ENCODE measurements at places on chromosomes 3 and 15. TPM values are rescaled to one million over a fixed set of nuclear protein-coding genes. Genes with fewer than 3 reads are reported as not detected.

GRCh38 chr3:105119801-105120340 lies 246.8 kb upstream of the ALCAM start:
- no peak for DNase-seq

- DNase-seq: no peak
Measured at GRCh38 chr15:24899367-24899766, 55.4 kb upstream of the SNRPN start.

GRCh38 chr3:154011036-154011435 lies 110.2 kb upstream of the ARHGEF26 start:
- no peak for DNase-seq

DNA sequence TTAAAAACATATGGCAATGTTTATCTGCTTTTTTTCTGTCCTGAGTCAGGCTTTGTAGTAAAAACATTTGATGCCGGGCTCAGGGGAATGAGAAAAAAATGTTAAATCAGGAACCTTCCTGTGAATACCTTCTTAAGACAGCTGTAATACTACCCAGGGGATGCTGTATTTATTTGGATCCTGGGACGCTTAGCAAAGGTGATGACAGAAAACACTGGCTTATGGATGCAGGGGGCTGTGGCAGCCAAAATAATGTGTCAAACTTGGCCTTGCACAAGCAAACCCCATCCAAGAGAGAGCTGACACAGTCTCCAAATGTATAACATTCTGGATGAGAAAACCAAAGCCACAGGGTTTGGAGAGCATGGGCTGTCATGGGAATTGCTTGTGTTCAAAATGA lies 438.2 kb upstream of the PROK2 start:
- no peak for DNase-seq

DNA sequence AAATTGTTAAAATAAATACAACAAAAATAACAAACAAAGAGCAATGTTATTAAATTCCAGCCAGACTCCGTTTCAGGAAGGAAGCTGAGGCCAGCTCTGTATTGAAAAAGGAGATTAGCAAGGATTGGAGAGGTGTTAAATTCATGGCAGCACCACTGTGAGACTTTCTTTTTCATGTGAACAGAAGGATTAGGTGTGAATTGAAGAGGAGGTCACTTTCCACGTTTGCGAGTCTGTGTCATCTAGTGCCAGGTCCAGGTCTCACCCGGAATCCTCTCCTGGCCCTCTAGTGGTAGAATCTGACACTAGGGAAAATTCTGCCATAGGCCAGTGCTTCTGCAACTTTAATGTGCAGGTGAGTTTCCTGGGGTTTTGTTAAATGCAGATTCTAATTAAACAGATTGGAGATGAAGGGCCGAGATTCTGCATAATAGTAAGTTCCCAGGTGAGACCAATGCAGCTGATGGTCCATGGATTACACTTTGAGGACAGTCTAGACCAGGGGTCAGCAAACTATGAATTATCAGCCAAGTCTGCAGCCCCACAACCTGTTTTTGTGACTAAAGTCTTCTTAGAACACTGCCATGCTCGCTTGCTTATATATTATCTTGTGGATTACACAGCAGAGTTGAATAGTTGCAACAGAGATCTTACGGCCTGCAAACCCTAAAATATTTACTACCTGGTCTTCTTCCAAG lies 9.2 kb upstream of the SLC6A1 start:
- DNase-seq: peak; percentile 37

GRCh38 chr3:15488002-15488401 lies 33.5 kb downstream of the COLQ start:
- no peak for DNase-seq

GRCh38 chr15:37054336-37054735 lies 46.0 kb downstream of the MEIS2 start:
- DNase-seq: no peak

DNA sequence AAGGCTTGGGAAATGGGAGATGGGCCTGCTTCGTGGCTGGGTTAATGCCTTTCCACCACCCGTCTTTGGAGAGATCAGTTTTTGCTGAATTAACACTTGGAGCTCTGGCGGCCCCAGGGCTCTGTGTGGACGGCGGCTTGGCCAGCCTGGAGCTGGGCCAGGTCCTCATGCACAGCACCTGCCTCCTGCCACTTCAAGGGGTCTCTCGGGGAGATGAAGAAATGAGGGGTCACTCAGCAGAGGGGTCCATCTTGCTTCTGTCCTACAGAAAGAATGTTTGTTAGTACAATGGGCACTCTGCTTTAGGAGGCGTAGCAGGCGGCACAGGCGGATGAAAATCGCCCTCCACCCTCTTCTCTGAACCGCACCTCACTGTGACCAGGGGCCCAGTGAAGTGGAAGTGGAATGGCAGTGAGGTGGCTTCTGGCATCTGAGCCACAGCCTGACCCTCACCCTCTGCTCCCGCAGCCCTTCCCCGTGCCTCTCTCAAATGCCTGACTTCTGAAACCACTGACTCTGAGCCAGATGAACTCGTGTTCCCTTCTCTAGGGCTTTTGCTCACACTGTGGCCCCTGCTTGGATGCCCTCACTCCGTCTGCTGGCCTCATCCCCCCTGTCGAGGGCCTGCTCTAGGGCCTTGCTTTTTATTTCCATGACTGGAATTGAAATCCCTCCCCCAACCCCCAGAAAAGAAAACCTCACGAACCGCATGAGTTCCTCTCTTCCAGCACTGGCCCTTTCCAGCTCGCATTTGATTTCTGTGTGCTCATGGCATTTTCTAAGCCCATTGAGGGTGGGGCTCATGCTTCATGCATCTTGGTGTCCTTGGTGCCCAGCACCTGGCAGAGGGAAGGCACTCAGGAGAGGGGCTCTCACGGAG lies 42.2 kb downstream of the CHDH start:
- DNase-seq: no peak

- DNase-seq: no peak
Measured at GRCh38 chr3:156587760-156588069, 32.8 kb upstream of the SSR3 start.

DNA sequence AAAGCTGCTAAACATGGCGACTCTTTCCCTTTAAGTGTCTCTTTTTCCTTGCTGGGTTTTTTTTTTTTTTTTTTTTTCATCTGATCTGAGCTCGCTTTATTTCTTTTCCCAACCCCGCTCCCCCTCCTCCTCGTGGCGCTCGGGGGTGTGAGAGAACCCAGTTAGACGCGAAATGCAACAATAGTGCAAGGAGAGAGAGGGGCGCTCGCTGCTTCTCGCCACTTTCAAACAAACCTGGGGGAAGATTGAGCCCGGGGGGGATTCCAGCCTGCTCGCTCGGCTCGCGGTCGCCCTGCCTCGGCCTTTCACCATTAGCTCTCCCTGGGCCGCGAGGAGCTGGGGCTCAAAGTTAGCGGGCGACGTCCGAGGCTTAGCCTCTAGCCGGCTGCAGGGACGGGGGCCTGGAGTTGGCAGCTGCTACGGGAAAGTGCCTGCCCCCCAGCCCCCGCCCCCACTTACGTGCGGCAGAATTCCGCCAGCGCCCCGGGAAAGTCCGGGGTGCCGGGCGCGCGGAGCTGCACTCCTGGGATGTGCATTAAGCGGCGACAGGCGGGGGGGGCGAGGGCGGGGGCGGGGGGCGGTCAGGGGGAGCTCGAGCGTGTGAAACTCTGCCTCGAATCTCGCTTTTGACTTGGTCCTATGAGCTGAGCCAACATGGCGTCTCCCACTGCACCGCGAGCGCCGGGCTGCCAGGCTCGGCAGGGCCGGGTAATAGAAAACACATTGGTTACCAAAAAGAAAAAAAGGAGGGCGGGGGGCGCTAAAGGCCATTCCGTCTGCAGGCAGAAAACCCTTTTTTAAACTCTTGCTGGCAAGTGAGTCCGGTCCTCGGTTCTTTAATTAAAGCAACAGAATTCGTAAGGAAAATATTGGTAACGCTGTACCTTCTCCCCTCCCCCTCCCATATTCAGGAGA lies 10.4 kb downstream of the NR2F2 start:
- DNase-seq: no peak

DNA sequence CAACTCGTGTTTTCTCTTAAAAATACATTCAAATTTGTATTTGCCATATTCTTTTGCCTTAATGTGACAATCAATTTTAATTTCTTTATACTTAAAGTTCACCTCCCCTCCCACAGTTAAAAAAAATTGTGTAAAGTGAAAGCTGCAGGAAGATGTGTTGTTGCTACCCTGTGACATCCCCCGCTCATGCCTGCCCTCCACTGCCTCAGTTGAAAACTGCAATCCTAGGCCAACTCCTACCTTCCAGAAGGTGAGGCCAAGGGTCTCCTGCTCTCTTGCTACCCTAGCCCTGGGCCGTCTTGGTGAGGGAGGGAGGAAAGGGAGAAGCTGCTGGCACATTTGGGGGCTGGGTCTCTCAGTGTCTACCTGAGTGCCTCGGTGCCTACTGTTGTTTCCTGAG lies 57.0 kb upstream of the CMTM7 start:
- DNase-seq: no peak

- DNase-seq: peak; percentile 21
Measured at GRCh38 chr3:47910777-47911440, 105.3 kb downstream of the MAP4 start.

DNA sequence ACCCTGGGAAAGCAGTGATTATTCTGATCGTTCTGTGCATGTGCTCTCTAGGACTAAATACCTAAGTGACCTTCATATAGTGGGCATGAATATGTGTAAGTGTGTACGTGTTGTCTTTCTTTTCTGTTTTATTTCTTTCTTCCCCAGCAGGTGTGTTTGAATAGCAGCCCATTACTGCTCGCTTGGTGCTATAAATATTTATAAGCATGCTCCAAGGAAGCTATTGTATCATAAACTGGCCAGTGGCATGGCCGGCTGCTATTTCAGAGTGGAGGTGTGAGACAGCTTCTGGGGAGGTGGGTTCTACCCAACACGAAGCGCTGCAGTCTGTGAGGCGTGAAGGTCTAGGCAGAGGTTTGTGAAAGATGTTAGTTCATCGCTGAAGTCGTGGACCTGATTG lies 641.8 kb downstream of the NTRK3 start:
- DNase-seq: no peak

DNA sequence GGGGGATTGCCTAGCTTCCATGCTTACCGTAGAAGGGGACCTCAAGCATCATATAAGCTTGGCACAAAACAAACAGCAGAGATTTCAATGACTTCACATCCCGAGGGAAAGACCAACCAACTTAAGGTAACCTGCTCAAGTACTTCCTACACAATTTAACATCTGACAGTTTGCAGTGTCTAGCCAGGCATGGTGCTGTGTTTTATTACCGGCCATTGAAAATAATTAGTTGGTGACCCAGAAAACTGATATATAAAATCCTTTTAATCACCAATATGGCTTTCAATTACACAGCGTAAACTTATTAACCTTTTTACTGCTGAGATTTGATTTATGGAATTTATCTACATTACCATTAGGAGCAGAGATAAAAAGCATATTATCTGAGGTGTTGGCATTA lies 268.3 kb downstream of the ARRDC4 start:
- no peak for DNase-seq

DNA sequence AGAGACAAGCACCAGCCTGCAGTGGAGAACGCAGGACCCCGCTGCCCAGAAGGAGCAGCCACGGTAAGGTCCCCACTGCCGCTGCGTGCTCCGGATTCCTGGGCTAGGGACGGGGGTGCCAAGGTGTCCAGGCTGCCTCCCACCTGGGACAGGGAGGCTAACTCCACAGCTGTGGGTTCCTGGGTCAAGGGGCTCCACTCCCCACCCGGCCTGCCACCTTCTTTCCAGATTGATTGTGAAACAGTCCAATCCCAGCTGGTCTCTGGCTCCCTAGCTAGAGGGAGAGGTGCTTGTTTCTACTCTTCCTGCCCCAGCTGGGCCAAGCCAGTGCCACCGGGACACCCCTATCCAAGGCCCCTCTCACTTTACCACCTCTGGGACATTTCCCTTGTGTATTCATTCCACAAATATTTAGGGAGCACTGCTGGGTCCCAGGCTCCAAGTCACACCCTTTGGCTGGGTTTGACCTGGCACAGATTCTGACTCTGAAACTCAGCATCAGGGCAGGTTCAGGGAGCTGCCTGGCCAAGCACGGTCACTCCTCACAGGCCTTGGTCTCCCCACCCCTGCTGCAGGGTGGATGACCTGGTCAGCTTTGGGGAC lies 1.9 kb downstream of the PAK6 start:
- no peak for DNase-seq

DNA sequence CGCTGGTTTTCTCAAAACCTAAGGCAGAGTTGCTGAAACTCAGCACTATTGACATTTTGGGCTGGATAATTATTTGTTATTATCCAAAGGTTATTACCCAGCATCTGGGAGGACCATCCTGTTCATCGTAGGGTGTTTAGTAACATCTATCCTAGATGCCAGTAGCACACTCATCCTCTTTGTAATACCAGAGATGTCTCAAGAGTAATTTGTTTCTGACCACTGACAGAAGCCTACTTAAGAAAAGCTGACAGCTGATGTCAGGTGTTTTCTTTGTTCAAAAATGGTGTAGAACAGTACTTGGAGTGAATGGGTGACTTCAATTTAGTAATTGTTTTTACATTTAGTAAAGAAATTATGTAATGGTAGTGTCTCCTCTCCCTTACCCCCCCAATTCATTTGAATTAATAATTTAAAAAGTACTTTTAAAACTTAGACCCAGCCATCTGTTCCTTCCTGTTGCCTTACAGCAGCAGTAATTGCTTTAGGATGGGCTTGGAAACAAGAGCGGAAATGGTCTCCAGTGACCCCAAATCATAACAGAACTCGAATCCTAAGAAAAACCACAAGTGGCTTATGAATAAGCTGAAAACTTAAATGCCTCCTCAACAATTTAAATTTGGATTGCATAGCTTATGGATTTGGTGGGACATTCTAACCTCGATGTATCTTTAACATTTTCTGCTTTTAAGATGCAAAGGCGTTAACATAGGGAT lies 105.4 kb downstream of the PTPRG start:
- DNase-seq: no peak

Gene PLCB2
- 2.4 TPM for total RNA-seq

Gene PPP2R3A
- 7.5 TPM for total RNA-seq

Gene ZNF774
- total RNA-seq: 0.23 TPM

Gene PLA2G4D
- not detected for total RNA-seq

Gene PLAAT1
- 11.6 TPM for total RNA-seq

Gene RHCG
- total RNA-seq: not detected

Gene AGBL1
- not detected for total RNA-seq

Gene TPRG1
- 0.35 TPM for total RNA-seq

Gene LRRC31
- not detected for total RNA-seq

Gene ERICH6
- total RNA-seq: 0.06 TPM

Gene IQCH
- 1.4 TPM for total RNA-seq

Gene TNFSF10
- 9.5 TPM for total RNA-seq
